Uterus (tissue), 4 donors: ENCODE measurements at places on chromosomes 1 and 21.

DNA sequence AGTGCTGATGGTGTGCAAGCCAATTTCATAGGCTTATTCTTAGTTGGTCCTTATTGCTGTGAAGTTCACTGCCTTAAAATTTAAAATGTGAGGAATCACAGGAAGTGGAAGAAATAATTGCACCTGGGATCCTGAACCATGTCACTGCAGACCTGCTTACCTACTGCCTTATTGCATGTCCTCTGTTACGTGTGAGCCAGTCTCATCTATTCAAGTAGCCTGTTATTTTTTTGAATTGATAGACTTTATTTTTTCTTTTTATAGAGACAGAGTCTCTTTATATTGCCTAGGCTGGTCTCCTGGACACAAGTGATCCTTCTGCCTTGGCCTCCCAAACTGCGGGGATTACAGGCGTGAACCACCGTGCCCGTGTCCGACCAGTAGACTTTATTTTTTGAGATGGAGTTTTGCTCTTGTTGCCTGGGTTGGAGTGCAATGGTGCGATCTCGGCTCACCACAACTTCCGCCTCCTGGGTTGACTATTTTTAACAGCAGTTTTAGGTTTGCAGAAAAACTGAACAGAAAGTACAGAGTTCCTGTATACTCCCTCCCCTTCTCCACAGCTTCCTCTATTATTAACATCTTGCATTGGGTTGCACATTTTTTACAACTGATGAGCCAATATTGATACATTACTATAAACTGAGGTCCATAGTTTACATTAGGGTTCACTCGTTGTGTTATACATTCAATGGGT, 14.0 kb upstream of the DISC1 start:
- DNase-seq = no peak

- DNase-seq = no peak
These were observed 154.8 kb downstream of the NFIA start for GRCh38 chr1:61237147-61237546.

DNA sequence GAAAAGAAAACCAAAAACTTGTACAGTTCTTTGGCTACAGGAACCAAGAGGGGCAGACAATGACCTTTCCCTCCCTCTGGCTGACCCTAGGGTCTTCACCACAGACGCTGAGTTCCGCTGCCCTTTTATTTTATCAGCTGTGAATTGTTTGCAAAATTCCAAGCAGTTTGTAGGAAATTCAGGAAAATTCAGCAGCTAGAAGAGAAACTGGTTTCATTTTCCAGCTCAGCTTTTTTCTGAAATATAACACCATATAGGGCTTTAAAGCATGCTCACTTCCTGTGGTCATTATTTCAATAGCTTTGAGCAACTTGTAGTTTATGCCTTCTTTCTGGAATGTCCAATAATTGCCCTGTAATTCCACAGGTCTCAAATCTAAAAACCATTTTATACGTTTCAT, 5.5 kb upstream of the PIK3R3 start:
- no peak for DNase-seq

GRCh38 chr1:216750031-216750627, 26.9 kb upstream of the ESRRG start:
- no peak for DNase-seq

DNA sequence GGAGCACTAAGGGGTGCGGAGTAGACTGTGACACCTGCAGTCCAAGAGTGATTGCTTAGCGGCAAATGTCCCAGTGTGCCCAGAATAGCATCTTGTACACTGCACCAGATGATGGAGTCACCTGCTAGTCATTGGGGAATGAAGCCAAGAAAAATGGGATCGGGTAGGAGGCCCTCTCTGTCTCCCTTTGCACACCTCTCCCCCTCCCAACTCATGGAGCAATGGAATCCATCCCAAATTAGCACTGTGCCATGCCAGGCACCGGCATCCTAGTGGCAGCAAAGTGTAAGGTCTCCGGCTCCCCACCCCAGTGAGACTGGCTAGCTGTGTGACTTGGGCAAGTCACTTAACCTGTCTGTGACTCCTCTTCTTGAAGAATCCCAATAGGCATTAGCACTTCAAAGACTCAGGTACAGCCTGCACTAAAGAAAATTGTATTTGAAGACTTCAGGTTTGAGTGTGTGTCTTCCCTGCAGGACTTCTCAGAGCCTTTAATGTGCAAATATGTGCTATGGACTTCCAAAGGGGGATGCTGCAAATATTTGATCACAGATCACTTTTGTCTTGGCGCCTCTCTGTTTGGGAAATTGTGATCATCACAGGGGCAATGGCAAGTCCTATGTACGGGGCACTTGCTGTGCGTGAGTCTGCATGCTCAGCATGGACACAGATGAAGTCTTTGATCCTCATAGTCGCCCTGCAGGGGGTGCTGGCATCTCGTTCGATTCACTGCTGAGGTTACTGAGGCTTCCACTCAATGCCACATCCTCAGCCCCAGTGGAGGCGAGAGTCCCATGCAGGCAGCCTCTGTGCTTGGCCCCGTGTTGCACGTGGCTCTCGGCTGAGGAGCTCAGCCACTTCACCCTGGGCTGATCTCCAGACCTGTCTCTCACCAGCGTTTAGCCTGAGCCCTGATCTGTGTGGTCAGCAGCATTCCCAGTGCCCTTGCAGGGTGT, 272.9 kb upstream of the C1orf174 start:
- DNase-seq = no peak

- DNase-seq = no peak
These were observed 134.8 kb downstream of the AKT3 start for GRCh38 chr1:243715285-243715684.

- DNase-seq = no peak
These were observed 51.7 kb downstream of the PRAMEF20 start for GRCh38 chr1:13461977-13462376.
